ENCODE measurements at places on chromosomes 3 and 15. TPM values are rescaled to one million over a fixed set of nuclear protein-coding genes. Genes with fewer than 3 reads are reported as not detected.

GRCh38 chr3:142053835-142054234, 95.5 kb downstream of the TFDP2 start:
- no peak for DNase-seq

- DNase-seq, result no peak
Observed at GRCh38 chr3:146542978-146543377, 1.4 kb downstream of the PLSCR1 start.

DNA sequence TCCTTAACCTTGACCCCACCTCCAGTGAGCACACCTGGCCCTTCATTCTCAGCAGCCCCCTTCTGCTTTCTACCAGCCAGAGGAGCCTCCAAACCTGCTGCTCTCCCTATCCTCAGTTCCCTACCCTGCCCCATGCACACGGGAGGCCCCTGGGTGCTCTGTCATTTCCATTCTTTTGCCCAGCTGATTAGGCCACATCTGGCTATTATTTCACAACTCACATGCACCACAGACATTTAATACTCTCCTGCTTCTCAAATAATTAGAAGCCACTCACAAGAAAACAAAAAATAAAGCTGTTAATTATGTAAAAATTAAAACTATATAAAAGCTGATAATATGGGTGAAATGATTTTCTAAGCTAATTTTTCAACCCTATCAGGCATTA, 50.7 kb downstream of the MYLK start:
- no peak for DNase-seq

GRCh38 chr3:124627501-124627908, 102.7 kb upstream of the UMPS start:
- DNase-seq, result no peak

Gene ZNF35
- 20.0 TPM for total RNA-seq

GRCh38 chr3:160928183-160928726, 172.2 kb downstream of the PPM1L start:
- no peak for DNase-seq

Gene ARGFX
- total RNA-seq, result not detected

DNA sequence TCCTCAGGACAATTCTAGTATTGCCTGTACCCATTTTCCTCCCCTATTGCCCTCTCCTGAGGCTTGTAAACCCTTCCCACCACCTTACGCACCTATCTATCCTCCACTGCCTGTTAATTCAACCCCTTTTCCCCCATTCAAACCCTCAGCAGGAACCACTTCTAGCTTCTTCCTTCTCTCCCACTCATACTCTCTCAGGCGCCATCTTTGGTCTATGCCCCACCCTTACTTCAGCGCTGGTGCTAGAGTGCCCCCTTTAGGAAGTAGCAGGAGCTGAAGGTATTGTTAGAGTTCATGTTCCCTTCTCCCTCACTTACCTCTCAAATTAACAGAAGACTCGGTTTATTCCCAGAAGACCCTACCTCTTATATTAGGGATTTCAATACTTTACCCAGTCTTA, 121.8 kb upstream of the NLGN1 start:
- DNase-seq, result no peak

GRCh38 chr3:48067271-48067670, 51.1 kb upstream of the MAP4 start:
- DNase-seq, result no peak

Gene TTC21A
- 2.8 TPM for total RNA-seq

Data from H1 (cell line).